ENCODE measurements at places on chromosomes 7 and 10. TPM values are rescaled to one million over a fixed set of nuclear protein-coding genes. Genes with fewer than 3 reads are reported as not detected.
A peak's percentile ranks its signal among the peaks of the same experiment; 100 is the strongest.

The OR9A2 gene
- total RNA-seq: not detected

The MRLN gene
- total RNA-seq: not detected

The PRKG1 gene
- total RNA-seq: 6.3 TPM

The TRPV5 gene
- total RNA-seq: not detected

- no peak for DNase-seq
Measured at GRCh38 chr10:11642566-11642965, 31.1 kb upstream of the USP6NL start.

DNA sequence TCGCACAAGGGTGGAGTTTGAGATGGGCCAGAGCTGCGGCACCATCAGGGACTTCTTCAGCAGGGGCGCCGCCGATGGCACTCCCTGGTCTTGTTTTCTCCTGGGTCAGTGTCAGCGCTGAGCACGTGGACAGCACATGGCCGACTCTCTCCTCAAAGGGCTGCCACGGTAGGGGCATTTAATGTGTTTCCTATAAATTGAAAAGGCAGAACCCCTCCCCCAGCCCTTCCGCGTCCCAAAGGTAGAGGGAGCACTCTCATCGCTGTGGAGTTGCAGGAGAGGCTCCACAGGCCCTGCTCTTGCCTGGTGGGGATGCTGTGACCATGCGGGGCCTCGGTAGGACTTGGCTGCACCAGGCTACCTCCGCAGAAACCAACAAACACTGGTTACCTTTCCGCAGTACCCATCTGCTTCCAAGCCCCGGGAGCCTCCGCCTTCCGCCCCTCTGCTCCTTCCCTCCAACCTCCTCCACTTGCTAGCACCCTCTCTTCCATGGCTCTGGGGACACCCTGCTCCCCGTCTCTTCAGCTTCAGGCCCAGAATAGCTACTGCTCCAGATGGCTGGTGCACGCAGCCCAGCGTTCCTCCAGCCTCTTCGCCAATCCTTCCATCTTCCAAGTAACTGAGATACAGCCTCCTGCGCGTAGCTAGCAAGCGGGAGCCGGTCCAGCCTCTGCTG lies 166.3 kb upstream of the ADCY1 start:
- no peak for DNase-seq

GRCh38 chr10:14282276-14282675 lies 48.4 kb downstream of the FRMD4A start:
- peak; percentile 60 for DNase-seq

DNA sequence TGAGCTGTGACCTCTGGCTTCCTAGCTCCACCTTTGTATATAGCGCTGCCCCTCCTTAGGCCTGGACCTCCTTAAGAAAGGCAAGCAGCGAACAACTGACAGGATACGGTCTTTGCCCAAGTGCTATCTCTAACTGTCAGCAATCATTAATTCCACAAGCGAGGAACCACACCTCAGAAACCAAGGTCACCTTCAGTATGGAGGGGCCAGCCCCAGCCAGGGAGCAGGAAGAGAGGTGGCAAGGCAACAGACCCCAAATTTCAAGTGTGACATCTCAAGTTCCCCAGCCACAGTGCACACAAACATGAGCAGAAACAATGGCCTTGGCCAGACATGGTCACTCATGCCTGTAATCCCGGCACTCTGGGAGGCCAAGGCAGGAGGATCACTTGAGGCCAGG lies 4.8 kb upstream of the AOC1 start:
- no peak for DNase-seq

- DNase-seq: peak; percentile 38
Measured at GRCh38 chr7:26508481-26508880, 216.8 kb downstream of the SNX10 start.

- no peak for DNase-seq
Measured at GRCh38 chr7:116632384-116632783, 39.6 kb upstream of the MET start.

GRCh38 chr10:72283131-72283530 lies 9.4 kb downstream of the DDIT4 start:
- no peak for DNase-seq

GRCh38 chr10:25766213-25766612 lies 167.8 kb upstream of the MYO3A start:
- DNase-seq: no peak
